ENCODE measurements at places on chromosomes 2 and 18.
A peak's percentile ranks its signal among the peaks of the same experiment; 100 is the strongest.

DNA sequence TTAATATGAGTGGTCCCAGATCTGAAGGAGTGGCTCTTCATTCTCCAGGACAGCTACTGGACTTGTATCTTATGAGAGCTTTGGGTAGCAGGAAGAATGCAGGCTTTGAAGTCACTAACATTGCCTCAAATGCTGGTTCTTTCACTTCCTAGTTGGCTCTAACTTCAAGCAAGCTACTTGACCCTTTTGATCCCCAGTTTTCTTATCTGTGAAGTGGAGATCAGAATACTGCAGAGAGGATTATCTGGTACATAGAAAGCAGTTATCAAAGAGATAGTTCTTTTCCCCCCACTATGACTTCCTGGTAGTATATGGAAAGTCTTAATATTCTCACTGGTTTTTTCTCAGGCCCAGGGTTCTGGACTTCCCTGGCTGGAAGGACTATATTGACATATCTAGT lies 3.4 kb upstream of the PLCL1 start:
- no peak for DNase-seq

- DNase-seq: no peak
Measured at GRCh38 chr2:16890081-16890480, 224.4 kb upstream of the CYRIA start.

GRCh38 chr18:71951001-71951400 lies 593.1 kb downstream of the CBLN2 start:
- DNase-seq: no peak

DNA sequence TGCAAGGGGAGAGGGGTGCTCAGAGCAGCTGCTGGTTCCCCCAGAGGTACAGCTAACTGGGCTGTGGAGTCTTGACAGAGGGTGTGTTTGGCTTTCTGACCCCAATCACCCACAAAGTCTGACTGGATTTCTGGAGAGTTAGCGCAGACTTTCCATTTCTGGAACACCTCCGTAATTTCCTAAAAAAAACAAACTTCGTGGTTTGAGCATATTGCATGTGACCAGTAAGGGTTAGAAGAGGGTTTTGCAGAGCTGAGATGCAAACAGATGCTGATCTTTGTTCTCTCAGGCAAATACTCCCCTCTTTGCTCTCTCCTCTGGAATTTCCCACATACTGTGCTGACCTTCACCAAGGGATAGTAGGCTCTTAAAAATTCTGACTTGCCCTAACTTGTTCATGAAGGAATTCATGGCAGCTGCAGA lies 44.5 kb upstream of the TMEM247 start:
- DNase-seq: no peak

DNA sequence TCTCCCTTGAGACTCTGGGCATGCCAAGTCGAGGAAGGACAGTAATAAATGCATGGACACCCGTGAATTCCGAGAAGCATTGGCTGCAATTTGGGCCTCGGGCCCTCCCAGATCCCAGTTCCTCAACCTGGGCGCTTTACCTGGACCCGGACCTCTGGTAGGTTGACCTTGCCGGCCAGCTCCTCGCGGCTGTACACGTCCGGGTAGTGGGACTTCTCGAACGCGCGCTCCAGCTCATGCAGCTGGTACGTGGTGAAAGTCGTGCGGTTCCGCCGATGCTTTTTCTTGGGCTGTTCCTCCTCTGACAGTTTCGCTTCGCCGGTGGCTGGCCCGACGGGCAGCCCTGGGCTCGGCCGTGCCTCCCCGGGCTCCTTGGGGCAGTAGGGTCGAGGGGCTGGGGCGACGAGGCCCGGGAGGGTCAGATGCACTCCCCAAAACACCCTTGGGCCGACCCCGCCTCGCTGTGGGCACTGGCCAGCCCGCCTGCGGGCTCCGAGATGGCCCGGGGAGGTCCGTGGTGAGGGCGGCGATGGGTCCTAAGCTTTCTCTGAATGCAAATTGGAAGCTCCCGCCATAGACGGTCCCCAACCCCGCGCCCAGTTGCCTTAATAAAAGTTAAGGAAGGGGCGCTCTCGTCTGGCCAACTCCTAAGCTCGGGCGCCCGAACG lies 899 bp downstream of the RAX start:
- DNase-seq: no peak

GRCh38 chr18:33440060-33441043 lies at the start of gene CCDC178:
TSS of gene CCDC178 (minus strand) at chr18:33440721. CDS start at chr18:33412088, 28,633 bp downstream.
- DNase-seq: peak; percentile 44

- DNase-seq: no peak
Measured at GRCh38 chr2:237487496-237487895, 445 bp downstream of the MLPH start.

DNA sequence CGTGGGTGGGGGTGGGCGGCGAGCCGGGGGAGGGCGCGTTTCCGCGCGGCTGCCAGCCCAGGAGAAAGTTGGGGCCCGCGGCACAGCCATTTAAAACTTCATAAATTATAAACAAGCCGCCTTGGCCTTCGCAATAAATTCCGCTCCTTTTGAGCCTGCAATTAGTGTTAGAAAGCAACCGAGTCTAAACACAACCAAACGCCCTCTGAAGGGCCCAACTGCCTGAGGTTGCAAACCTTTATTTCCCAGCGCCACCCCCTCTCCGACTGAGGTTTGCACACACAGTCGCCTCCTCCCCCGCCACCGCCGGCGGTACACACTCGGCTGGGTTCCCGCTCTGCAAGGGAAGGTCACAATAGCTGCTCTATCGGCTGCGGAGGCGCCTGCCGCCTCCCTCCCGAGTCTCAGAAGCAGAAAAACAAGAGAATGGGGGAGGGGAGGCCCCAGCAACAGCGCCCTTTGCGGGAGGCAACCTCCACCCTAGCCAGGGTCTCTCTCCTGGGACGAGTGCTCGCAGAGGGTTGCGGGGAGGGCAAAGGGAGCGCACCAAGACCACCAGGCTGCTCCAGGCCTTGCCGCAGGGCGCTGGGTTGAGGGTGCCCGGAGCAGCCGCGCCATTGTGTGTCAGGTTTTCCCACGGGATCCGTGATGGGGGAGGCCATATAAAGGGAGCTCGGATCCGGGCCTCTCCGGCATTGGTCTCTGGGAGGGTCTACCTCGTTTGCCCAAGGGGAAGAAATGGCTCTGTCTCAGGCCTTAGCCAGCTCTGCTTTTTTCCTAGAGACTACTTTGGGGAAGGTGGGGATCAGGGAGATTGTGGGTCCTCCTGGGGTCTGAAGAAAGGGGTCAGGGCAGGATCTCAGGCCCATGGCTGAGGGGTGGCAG lies 13.4 kb upstream of the HOXD1 start:
- no peak for DNase-seq

- no peak for DNase-seq
Measured at GRCh38 chr2:217269701-217270484, 410.0 kb upstream of the TNP1 start.

Data from hematopoietic multipotent progenitor cell treated with erythropoietin and hydrocortisone succinate and interleukin-3 and kit ligand, for 6 days (in vitro differentiated cells).